T-helper 1 cell (primary cell): ENCODE measurements at places on chromosomes 4 and X.

- peak; percentile 83 for DNase-seq
These were observed at the start of gene HPGD for GRCh38 chr4:174522183-174523024. TSS of gene HPGD (minus strand) at chr4:174522488. CDS start at chr4:174522451, 37 bp downstream.

DNA sequence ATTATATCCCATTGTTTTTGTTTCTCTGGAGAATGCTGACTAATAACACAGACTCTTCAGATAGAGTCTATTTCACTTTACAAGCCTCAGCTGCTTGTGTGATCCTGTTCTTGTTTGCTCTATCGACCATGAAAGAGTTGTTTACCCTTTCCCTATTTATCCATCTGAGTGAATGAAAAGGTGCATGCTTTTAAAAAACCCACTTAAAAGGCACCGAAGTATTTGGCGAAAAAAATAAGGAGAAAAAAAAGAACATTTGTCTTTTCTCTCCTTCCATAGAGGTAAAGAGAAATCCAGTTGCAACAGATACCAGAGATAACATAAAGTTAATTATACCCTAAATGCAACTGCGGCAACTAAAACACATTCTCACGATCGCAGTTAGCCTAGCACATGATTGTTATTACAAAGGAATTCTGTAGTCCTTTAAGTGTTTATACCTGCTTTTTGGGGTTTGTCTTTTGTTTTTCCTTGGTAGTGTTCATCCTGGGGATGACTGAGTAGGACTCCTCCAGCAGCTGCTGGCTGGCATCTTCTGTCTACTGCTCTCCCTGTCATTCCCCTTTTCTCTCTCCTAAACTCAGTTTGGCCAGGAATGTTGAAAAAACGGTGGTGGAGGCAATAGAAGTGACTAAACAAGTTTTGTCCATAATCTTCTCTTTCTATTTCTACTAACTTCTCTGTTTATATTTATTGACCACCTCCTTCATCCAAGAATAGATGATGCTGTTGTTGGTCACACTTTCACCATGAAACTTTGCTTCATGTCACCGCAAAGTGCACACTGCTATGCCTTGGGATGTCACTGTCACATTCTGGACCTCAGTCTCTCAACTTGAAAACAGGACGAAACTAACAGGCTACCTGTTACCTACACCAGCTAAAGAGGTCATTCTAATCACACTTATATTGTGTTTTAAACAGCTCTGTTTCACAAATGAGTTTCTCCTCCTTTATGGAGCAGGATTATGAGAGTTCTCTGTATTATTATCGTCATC is 41.9 kb upstream of the FRAS1 start:
- no peak for DNase-seq

- DNase-seq = peak; percentile 4
These were observed 325.5 kb downstream of the BCOR start for GRCh38 chrX:39772057-39772832.

GRCh38 chrX:136525738-136526606 is 6.0 kb upstream of the VGLL1 start:
- DNase-seq = no peak
